ENCODE measurements at places on chromosomes 5 and 9.
A peak's percentile ranks its signal among the peaks of the same experiment; 100 is the strongest.

DNA sequence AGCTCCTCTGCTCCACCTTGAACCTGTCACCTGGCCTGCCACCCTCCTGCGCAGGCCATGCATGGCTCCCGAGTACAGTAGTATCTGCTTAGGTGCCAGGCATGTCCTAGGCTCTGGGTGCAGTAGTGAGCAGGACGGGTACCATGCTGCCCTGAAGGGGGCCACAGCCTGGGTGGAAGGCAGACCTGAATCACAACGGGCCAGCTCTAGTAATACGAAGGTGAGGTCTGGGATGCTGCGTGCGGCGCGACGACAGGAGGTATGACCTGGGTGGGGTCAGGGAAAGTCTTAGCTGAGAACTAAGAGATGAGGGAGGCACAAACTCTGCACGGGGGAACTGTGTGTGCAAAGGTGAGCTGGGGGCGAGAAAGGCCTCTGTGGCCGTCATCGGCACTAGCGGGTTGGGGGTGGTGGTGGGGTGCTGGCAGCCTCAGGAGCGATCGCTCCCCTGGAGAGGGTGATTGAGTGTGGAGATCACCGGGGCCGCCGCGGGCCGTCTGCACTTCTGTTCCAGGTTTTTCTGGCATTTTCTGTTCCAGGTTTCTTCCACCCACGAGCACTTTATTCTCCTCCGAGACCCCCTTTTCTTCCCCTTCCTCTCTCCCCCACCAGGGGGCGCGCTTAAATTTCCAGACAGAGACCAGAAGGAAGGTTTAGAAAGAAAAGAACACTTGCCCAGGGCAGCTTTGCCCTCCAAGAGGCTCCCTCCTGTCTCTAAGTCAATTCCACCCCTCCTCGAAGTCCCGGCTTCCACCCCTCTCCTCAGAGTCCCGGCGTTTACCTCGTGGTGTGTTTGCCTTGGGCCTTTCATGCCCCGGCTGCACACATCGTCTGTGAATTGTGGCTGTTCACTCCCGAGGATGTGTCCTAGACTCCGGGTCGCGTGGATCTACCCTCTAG is 15.1 kb downstream of the PDLIM4 start:
- peak; percentile 75 for DNase-seq

DNA sequence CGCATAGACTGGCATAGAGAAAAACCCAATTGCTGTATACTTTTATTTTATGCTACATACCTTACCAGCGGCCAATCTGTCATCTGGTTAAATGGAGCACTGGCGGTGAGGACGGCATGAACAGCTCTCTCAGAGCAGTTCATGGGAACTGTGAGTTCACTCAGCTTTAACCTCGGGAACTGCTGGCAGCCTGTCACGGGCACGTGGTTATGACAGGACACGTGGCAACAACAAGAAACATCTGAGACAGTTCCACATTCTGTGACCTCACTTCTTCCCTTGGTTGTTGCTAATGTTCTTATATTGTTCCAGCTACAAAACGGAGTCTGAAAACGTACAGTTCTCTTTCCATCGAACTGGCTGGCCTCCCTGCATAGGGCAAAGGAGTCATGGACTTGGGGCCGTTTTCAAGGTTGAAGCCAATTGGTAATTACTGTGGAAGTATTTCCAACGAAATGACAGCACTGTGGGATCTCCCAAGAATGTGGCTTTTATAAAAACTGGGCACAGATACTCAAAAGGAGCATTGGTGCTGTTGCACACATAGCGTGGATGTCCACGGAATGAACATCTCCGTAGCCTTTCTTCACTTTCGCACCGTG is 246.3 kb upstream of the DAP start:
- DNase-seq: no peak

- no peak for DNase-seq
Observed at GRCh38 chr9:107312376-107313050, 29.4 kb downstream of the RAD23B start.

GRCh38 chr9:6758498-6759184 is 868 bp downstream of the KDM4C start:
- DNase-seq: peak; percentile 52

- no peak for DNase-seq
Observed at GRCh38 chr5:74140409-74140808, 500.1 kb downstream of the ENC1 start.

GRCh38 chr5:76863001-76863400 is 13.2 kb downstream of the S100Z start:
- DNase-seq: no peak

DNA sequence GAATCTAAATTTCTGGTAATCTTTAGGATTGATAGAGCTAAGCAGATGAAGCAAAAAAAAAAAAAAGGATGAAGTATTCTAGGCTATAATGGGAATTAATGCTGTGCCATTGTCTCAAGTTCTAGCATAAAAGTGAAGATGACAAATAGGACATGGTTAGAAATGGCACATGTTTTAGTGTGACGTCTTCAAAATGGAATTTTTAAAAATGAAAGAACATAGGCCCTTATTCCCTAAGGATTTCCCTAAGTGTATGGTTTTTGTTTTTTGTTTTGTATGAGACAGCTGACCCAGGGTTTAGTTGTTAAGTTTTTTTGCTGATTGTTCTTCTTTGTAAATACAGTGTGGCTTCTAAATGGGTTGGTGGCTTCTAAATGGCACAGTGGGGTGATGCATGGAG is 7.1 kb downstream of the TLE4 start:
- no peak for DNase-seq

DNA sequence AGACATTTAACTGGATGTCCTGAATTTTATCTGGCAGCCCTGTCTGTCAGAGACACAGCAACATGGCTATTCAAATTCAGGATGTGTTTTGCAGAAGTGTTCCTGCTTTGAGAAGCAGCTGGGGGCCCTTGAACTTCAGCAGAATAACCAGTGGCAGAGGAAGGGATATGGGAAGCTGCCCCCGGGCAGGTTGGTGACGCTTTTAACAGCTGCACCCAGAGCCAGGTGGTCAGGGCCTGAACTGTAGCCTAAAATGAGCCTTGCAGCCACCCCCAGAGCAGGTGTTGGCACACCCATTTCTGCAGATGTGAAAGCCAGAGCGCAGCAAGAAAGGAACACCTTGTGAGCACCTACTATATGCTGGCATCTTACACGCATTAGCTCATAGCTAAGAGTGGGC is 128.7 kb upstream of the BOD1 start:
- DNase-seq: peak; percentile 29

DNA sequence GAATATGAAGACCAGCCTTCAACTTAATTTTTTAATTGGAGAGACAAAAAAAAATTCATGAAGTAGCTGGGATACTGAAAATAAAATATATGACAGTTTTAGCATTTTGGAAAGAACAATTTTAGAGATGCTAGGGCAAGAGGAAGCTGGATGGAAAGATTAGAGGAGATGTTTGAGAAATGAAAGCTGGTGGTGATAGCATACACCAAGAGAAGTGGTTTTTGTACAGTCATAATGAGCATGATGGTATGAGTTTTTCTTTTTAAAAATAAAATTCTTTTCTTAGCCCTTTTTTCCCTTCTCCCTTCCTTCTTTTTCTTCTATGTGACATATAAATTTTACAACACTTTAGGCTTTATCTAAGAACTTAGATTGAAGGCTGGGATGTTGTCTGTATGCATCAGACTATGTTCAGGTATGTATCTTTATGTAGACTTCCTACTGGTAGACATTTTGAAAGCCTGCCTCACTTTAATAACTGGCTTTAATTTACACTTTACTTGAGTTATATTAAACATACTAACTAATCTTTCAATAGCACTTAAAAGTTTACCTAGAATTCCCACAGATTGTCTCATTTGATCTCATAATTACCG is 522.5 kb downstream of the TLE4 start:
- no peak for DNase-seq

DNA sequence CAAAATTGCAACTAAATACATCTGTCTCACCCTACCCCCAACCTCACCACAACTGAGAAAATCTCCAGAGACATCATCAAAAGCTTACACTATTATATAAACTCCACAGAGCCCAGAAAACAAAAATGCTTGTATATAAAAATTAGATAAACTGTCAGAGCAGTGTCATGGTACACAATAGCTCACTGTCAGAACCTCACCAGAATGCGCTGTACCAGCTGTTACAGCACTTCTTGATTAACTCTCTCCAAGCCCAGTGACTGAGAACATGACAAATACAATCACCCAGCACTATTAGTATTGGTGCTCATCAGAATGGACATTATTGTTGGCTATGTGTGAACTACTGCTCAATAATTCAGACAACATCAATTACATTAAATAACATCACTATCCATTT is 65.7 kb downstream of the ZDHHC21 start:
- DNase-seq: no peak

DNA sequence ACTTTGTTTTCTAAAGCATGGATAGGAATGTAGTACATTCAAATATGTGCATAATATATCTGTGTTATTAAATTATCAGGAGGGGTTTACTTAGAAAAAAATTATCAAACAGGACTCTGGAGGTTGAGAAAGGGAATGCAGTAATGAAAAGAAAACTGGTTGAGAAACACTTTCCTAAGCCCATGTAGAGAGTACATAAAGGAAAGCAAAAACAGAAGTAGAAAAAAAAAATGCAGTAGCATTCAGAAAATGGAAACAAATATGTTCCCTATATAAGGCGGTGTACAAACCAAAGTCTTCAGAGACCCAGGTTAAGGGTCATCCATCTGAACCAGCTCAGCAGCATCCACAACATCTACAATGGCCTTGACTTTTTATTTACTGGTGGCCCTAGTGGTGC is at the start of gene IFNA8:
IFNA8 (plus strand) TSS at position 301 of the 400 bp plus-strand sequence; CDS start at position 361, 60 bp downstream.
- DNase-seq: no peak

GRCh38 chr5:180021900-180022299 is 49.7 kb downstream of the RNF130 start:
- no peak for DNase-seq

DNA sequence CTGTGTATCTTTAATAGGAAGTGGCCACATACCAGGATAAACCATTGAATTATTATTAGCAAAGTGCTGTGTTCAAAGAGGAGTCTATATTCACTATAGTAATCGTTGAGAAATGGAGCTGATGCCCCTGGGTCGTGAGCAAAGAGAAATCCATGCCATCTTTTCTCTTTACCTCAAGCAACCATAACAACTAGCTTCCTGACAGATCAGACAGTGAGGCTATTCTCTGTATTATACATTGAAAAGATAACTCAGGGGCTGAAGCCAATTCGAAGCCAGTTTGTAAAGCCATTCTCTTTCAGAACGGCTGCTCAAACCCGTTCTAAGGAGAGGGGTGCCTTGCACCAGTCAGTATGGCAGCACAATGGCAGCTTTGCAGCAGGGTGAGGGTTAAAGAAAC is 680.6 kb downstream of the SEMA5A start:
- no peak for DNase-seq

DNA sequence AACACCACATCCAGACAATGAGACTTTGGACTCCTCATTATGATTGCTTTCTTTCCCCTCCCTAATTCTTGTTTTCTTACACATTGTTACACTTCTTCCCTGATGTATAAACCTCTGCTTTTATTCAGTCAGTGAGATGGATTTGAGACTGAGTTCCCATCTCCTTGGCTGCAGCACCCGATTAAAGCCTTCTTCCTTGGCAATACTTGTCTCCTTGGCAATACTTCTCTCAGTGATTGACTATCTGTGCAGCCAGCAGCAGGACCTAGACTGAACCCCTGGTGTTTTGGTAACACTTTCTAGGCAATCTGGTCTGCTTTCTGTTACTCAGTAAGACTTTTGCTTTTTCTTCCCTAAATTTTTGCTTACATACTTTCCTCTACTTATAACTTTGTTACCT is 492.8 kb upstream of the SMC2 start:
- DNase-seq: no peak

GRCh38 chr5:29247346-29248028 is 1946.0 kb upstream of the CDH6 start:
- DNase-seq: no peak

- DNase-seq: no peak
Observed at GRCh38 chr9:36823466-36823865, 210.6 kb downstream of the PAX5 start.

GRCh38 chr9:36961561-36962325 is 72.3 kb downstream of the PAX5 start:
- DNase-seq: no peak

DNA sequence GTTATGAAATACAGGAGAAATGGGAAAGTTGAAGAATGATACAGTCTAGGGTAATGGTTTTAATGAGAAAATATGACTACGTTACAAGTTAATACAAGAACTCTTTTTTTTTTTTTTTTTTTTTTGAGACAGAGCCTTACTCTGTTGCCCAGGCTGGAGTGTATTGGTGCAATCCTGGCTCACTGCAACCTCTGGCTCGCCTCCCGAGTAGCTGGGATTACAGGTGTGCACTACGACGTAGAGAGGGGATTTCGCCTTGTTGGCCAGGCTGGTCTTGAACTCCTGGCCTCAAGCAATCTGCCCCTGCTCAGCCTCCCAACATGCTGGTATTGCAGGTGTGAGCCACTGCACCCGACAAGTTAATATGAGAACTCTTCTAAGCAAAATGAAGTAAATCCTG is 77.1 kb upstream of the SELENOP start:
- no peak for DNase-seq

DNA sequence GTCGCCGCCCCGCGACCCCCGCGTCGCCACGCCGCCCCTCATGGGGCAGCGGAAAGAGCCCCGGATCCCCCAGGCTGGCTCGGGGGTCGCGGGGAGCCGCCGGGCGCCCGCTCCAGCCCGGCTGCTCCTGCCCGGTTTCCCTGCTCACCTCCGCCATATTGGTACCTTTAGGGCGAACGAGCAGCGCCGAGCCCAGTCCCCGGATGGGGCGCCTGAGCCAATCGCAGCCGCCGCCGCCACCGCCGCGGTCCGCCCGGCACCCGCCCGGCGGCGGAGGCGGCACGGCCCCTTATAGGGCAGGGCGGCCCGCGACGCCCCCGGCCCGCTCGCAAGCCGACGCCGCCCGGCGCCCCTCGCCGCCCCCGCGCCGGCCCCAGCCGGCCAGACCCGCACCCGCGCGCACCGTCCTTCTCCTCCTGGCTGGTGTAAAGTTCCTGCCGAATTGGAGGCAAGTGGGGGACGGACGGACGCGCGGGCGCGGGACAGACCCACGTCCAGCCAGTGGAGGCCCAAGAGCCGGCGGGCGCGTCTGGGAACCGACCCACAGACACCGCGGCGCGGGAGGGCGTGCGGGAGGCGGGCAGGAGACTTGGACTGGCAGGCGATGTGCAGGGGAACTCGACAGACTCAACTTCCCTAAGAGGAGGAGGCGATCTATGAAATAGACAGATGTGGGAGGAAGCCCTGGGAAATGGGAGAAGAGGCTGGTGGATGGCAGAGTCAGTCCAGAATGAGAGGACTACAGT is at the start of gene MIER3:
MIER3 (minus strand) TSS at position 178 of the 746 bp plus-strand sequence; CDS start at position 157, 21 bp downstream.
- DNase-seq: peak; percentile 79

DNA sequence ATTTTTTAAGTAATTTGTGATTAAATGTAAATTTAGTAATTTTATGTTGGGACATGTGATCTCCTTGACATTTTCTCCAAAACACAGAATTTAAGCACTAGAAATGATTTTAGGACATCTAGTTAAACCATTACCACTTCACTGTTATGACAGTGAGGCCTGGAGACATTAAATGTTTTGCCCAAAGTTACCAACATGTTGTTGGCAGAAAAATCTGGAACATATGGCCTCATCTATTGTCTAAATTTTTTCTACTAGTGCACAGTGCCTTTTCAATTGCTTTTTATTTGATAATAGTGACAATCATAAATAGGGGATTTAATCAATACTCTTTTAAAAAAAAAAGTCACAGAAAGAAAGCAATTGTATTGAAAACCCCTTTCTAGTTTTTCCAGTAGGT is 45.6 kb downstream of the PIK3R1 start:
- no peak for DNase-seq

Data from DND-41 (cell line).